ENCODE measurements at places on chromosomes 3 and 15. TPM values are rescaled to one million over a fixed set of nuclear protein-coding genes. Genes with fewer than 3 reads are reported as not detected.

Gene SLCO2A1
- under 0.01 TPM for total RNA-seq

- DNase-seq = no peak
Observed at GRCh38 chr3:99509224-99509623, 129.2 kb upstream of the COL8A1 start.

DNA sequence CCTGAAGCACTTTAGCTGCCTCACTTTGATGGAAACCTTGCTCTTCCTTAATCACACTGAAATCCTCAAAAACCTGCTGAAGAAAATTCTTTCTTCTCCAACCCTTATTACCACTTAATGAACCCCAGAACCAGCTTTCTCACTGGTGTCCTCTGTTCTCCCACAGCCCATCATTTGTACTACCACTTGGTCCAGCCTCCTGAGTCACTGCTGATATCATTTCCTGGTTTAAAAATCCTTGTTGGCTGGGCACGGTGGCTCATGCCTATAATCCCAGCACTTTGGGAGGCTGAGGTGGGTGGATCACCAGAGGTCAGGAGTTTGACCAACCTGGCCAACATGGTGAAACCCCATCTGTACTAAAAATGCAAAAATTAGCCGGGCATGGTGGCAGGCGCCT lies 418.6 kb upstream of the KCNMB2 start:
- no peak for DNase-seq

Gene CFAP44
- total RNA-seq = 3.3 TPM

Gene SERPINI2
- total RNA-seq = 0.41 TPM

Gene HGD
- total RNA-seq = under 0.01 TPM

- DNase-seq = no peak
Observed at GRCh38 chr3:68256635-68257223, 602.3 kb upstream of the SUCLG2 start.

Gene WHAMM
- total RNA-seq = 4.9 TPM

GRCh38 chr3:178010306-178010705 lies 525.9 kb upstream of the KCNMB2 start:
- no peak for DNase-seq
